NCI-H2171 (cell line): ENCODE measurements at places on chromosomes 1 and 21.

GRCh38 chr1:74733604-74734484 is 892 bp downstream of the TYW3 start:
- peak; percentile 59 for DNase-seq

DNA sequence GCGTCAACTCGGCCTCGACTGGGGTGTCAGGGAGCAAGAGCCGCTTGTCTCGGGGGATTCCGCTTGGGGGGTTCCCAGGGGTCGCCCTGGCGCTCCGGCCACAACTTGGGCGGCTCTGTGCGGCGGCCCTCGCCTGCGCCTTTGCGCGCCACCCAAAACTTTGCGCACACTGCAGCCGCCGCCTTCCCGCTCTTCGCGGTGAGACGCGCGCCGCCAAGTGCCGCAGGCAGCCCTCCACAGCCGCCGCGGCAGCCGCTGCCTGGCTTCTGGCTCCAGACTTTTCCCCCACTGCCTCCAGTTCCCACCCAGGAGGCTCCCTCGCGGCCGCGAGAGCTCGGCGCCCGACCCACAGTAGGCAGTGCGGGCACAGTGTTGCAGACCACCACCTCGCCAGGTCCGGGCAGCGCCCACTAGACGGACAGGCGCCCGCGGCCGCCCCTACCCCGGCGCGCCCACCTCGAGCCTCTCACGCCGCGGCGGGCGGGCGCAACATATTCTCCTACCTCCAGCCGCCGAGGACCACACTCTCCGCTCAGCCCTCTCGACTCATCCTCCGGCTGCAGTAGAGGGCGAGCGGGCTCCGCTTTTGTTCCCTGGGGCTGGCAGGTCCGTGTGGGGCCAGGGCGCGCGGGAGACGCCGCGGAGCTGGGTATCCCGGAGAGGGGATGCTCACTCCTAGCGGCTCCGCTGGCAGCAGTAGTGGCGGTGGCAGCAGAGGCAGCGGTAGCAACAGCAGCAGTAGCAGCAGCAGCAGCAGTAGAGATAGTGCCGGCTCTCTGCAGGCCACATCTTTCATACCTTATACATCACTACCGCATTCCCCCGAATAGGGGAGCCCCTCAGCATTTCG is 296.6 kb downstream of the OMA1 start:
- peak; percentile 29 for DNase-seq

GRCh38 chr1:230011333-230012092 is 55.5 kb upstream of the GALNT2 start:
- DNase-seq: no peak

- DNase-seq: peak; percentile 29
Measured at GRCh38 chr21:32403201-32403777, 9.2 kb upstream of the EVA1C start.

DNA sequence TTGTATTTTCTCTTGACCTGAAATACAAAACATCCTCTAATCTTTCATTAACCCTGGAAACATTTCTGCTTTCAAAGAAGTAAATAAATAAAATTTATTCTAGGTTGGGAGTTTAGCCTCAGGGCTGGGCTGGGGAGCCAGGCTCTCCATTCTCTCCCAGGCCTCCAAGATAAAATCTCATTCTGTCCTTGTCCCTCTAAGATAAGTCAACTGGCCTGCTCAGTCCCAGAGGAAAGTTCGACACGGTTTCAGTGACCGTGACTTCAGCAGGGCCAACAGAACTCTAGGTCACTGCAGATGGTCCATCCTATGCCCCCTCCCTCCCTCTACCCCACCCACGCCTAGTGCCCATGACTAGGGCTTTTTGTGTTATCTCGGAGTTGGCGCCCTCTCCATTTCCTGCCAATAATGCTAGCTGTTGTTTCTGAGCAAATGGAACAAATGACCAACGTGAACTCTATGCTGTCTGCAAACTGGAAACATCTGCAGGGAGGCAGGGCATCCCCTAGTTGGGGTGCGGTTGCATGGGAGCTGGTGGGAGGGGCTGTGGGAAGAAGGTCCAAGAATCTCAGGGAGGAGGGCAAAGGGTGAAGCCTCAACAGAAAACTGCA is 10.1 kb upstream of the ADORA3 start:
- DNase-seq: no peak

DNA sequence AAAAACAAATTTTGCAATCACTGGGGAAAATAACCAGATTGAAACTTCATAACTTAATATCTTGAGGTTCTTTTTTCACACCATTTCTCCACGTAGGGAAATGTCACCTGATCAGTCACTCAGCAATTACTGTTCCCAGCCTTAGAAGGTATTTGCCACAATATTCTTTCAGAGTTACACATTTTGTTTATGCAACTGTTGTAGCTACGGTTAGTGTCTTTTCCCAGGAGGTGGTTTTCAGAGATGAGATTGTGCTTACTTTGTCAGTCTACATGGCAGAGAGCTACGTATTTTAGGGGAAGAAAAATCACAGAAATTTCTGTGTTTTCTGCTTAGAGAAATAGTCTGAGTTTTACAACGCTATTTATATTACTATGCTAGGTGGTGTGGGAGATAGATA is 792.8 kb upstream of the B3GALT2 start:
- no peak for DNase-seq

GRCh38 chr1:6073480-6074053 is 27.9 kb downstream of the KCNAB2 start:
- no peak for DNase-seq

DNA sequence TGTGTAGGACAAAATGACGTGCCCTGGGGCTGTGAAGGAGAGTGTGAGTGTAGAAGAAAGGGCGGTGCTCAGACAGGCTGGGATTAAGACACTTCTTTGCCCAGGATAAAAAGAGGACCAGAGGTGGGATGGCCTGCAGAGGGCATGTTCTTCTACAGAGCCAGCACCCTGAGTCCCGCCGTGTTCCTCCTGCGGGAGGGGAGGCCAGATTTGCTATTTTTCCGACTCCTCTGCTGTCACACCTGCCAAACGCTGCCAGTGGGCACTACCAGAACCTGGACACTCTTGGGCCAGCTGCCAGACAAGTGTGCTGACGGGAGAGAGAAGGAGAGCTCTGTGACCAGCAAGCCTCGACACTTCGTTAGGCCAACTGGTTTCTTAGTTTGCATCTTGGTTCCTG is 206.4 kb downstream of the PLD5 start:
- no peak for DNase-seq

- no peak for DNase-seq
Measured at GRCh38 chr1:98906809-98907208, 97.9 kb downstream of the PLPPR5 start.

DNA sequence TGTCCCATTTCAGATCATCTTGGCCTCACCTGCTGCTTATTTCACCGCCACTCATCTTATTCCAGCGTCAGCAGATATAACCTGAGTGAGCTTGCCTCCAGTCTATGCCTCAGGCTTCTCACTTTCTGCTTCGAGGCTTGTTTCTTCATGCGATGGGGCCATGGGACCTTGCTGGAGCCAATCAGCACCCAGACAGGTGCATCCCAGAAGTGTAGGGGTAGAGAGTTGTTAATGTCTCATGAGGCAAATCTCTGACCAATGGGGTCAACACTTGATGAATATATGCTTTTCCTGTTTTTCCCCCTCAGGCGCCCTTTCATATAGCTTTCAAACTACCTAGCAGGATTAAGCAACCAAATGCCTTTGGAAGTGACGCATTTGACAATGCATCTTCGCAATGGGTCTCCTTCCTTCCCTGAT is 935 bp upstream of the YIPF1 start:
- DNase-seq: no peak

DNA sequence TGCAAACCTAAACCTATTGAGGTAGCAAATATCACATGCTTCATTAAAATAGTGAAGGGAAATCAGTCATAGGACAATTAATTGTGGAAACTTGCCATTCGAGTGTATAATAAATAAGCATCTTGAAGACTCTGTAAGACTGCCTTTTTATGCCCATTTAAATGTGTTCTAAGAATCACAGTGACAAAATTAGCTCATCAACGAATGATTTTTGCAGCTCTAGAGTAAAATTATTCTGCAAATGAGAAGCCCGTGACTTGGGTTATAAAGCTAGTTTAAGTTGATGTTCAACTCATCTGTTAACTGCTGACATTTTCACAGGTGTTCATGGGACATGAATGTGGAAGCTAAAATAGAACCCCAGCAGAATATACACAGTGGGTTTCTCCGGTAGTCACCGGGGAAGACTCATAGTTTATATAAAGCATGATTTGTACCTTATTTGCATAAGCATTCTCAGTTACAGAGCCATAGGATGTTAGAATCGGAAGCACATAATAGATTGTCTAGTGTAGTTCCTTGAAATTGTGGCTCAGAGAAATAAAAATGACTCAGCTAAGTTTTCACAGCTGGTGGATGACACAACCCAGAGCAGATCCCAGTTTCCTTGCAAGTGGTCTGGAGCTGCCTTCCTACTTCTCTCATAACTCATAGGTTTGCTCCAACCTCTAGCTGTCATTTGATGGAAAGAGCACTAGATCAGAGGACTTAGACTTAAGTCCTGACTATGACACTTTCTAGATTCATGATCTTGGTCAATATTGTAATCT is 107.3 kb downstream of the UCHL5 start:
- DNase-seq: no peak

DNA sequence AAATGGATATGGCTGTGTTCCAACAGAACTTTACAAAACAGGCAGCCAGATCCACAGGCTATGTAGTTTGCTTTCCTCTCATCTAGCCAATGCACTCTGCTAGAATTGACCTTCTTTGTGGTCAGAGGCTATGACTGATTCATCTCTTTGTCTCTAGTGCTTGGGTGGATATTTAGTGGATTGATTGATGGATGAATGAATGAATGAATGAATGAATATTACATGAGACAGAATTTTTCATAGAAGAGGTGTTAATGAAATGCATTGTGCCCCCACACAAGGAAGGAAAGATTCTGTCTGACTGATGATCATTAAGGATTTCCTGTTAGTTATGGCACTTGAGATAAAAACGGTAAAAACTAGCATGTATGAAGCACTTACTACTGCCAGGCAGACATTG is 50.5 kb upstream of the ZYG11A start:
- no peak for DNase-seq
